ENCODE measurements at places on chromosomes 5 and 9.

DNA sequence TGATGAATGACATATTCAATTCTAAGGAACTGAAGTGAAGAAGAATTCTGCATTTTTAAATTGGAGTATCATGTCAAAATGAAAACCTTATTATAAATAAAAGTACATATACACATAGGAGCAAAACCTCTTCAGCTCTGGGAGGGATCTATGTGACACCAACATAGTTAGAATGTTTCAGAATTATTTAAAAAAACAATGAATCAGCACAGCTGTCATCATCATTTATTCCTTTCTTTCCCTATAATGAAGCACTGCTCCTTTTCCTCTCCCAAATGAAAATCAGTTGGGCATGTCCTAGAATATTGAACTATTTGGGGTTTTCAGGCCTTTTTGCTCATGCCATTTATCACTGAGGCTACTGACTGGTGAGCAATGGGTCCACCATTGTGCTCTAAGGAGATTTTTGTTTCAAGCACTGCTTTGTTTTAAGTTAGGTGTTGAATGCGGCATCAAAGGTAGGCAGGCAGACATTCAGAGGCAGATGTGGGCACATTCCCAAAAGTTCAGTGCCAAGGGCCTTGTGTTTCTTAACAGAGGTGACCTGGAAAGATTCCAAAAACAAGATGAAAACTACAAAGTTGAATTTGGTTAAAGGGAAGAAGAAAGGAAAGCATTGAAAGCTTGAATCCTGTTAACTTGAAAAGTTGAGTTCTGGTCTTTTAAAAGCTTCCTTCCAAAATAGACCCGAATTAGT, 126.4 kb upstream of the ADAMTSL1 start:
- DNase-seq, result peak; percentile 9

DNA sequence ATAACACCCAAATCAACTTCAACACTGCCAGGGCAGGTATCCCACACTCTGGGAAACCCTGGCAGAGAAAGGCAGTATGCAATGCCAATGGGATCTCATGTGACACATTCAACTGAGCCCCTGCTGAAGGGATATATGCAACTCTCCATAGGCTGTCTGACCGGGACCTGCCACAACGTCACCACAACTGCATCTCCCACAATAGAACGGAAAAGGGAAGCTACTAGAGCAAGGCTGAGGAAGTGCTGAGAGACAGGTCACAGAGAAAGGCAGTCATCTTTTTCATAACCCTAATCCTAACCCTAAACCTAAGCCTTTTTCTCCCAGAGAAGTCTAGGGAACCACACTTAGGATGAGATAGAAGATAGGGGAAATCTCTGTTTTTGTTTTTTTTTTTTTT, 345.9 kb upstream of the CD180 start:
- DNase-seq, result no peak

- DNase-seq, result no peak
Measured at GRCh38 chr9:126113176-126113575, 213.5 kb upstream of the MVB12B start.

DNA sequence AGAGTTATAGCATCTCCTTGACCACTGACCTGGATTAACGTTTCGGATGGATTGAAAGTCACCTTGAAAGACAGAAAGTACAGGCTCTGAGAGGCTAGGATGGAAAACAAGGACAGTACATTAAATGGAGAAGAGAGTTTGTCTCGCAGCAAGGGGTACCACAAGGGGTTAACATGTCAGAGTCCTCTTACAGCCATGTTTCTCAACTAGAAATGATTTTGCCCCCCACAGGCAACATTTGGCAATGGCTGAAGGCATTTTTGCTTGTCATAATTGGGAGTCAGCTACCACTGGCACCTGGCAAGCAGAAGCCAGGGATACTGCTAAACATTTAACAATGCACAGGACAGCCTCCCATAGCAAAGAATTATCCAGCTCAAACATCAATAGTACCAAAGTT, 90.8 kb upstream of the EQTN start:
- DNase-seq, result no peak

DNA sequence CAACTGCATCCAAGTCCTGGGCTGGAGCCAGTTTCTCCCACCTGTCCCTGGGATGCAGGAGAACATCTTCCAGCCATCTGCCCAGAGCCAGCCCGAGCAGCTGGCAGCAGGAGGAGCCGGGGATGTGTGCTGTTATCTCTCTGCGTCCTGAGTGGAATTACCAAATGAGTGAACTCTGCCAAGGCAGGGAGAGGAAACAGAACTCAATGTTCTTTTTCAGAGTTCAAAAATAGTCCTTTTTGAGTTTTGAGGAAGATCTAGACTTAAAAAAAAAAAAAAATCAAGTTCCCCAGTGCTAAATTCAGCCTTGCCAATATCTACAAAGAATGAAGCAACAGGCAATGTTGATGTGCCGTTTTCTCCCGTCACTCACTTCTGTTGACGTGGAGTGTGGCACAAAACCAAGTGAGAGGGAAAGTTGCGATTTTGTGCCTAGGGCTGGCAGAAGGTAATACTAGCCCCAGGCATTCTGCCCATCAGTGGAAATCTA, 56.2 kb downstream of the TMOD1 start:
- no peak for DNase-seq

GRCh38 chr9:98881836-98882568, 61.7 kb upstream of the COL15A1 start:
- DNase-seq, result no peak

- peak; percentile 69 for DNase-seq
Measured at GRCh38 chr9:4289411-4290326, 10.2 kb downstream of the GLIS3 start.

DNA sequence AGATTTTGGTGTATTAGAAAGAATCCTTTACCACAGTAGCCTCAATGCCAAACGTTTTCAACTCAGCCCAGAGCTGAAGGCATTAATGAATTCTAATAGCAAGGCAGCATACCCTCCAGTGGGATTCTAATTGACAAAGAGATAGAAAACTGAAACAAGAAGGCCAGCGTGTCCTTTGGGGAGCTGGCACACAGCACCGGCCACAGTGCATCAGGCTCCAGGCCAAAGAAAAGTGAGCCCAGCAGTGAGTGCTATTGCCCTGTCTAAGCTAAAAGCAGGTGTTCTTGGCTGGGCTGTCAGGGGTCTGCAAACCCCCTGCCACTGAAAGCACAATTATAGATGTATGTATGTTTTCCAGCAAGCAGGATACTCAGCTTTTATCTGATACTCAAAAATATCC, 40.4 kb downstream of the PPIC start:
- DNase-seq, result no peak

DNA sequence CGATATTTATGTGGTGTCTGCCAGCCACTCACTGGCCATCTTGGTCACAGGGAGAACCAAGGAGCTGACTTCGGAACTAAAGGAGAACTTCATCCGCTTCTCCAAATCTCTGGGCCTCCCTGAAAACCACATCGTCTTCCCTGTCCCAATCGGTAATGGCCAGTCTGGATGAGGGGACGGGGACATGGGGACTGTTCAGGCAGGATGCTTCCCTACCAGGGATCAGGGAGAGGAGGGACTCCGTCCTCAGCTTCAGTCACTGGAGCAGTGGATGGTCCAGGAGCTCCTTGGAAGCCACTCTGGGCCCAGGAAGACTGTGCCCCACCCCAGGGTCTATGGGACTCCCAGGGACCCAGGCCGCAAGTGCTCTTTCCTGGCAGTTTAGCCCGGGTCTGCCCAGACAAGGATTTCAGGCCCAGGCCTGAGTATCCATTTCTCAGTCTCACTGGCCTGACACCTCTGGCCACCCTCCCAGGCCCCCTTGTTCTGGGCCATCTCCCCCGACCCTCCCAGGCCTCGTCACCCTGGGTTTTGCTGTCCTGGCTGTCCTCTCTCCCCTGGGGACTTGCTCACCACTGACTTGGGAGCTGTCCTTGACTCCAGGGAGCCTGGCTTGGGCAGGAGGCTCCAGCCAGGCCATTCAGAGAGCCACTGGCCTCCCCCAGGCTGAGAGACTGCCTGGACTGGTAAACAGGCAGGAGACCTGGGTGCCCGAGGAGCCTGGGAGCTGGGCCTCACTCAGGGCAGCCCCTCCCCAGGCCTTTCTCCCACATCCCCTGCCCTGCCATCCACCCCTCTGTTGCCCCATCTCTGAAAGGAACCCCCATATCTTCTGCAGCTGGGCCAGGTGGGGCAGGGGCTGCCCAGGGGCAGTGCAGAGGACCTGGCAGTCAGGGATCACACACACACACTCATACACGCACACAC, 3.1 kb downstream of the LCN2 start:
- DNase-seq, result no peak

GRCh38 chr5:125981016-125981415, 442.2 kb upstream of the GRAMD2B start:
- no peak for DNase-seq

- no peak for DNase-seq
Measured at GRCh38 chr5:98514215-98514614, 259.2 kb upstream of the RGMB start.

DNA sequence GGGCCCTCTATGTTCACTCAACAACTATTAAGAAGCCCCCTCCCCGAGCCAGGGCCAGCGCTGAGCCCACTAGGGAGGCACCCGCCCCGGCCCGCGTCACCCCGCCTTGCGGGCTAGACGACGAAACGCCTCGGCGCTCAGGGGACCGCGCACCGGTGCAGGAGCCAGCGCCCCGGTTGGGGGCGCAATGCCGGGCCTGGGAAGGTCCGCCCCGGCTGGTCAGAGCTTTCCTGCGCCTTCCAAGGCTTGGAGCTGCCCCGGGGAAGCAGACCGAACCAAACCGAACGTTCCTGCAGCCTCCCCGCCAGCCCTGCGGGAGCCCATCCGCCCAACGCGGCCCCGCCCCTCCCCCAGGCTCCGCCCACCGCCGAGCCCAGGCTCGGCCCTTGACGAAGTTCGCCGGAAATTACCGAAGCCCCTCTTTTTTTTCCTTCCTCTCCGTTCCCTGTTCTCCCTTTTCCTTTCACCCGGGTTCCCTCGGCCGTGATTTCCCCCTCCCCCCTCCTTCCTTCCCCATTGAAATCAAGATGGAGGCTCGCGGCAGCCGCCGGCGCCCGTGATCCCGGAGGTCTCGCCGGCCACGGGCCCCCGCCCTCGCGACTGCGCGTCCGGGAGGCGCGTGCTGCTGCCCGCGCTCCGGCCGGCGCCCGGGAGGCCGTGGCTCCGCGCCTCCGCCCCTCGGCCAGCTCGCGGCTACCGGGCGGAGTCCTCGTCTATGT, at the start of gene TRIO:
TSS of gene TRIO (plus strand) at position 516 of the 719 bp plus-strand sequence. CDS start 384 bp downstream, outside the sequence.
- DNase-seq, result peak; percentile 92

DNA sequence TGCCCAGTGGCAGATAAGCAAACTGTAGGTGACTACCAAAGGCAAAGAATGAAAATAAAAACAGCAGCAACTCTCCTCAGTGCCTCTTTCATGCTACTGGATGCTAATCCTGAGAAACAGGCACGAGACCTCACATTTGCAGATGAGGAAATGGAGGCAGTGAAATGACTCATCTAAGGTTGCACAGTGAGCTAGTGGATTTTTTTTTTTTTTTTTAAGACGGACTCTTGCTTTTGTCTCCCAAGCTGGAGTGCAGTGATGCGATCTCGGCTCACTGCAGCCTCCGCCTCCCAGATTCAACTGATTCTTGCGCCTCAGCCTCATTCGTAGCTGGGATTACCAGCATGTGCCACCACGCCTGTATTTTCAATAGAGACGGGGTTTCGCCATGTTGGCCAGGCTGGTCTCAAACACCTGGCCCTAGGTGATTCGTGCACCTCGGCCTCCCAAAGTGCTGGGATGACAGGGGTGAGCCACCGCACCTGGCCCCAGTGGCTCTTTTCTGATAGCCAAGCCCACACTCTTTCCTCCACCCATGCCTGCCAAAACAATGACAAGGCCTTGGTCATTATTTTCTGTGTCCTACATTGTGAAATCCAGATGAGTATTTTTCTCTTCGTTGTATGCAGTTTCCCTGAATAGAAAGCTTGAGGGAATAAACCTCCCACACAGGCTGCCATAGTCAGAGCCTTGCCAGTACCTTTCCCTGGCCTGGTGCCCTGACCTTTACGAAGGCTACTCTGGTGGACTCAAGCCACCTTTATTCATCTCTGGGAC, 19.2 kb downstream of the DOCK2 start:
- peak; percentile 21 for DNase-seq

DNA sequence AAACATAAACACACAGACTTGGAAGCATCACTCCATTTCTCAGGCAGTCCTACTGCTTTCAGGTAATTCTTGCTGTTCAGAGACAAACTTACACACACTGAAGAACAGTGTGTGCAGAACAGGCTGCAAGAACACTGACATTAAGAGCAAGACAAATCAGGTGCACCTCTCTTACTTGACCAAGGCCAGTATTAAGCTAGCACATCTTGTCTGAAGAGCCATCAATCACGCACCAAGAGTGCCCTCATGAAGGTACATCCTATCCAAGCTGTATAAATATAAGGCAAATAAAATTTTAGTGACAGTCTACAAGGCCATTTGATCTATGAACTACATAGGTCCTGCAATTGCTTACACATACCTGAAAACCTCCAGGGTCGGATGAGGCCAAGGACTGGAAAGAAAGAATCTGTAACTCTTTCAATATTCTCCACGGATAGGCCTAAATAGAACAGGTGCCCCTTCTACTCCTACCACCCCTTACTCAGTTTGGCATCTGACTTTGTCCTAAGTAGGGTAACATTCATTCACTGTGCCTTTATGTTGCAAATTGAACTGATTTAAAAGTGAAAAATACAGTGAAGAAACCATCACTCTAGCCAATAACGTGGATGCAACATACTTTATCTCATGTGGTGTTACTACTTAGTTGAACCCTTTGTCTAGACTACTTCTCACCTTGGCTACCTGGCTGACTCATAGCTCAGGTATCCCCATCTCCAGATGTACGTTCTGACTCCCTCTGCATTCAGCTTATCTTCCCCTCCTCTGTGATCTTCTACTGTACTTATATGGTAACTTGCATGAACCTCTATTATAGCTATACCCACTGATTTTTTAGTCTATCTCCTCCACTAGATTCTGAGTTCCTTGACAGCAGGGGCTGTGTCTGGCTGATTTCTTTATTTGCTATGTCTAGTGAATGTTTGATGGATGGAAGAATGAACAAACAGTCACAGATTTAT, 256.3 kb downstream of the KIAA0825 start:
- no peak for DNase-seq

GRCh38 chr5:53481159-53481886, 894 bp downstream of the FST start:
- peak; percentile 11 for DNase-seq

GRCh38 chr9:3586066-3586465, 60.3 kb upstream of the RFX3 start:
- DNase-seq, result no peak

DNA sequence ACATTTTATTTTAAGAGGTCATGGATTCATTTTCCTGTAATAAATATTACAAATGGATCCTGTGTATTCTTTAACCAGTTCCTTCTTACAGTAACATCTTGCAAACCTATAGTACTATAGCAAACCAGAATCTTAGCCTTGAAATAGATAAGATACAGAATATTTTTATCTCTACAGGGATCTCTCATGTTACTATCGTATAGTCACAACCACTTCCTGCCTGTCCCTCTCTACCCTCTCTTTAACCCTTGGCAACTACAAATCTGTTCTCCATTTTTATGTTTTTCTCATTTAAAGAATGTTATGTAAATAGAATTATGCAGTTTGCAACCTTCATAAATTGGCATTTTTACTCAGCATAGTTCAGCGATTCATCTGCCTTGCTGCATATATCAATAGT, 454.0 kb downstream of the DIRAS2 start:
- no peak for DNase-seq
